Fibroblast of skin of left biceps (primary cell): ENCODE measurements at places on chromosomes 3 and 15.

DNA sequence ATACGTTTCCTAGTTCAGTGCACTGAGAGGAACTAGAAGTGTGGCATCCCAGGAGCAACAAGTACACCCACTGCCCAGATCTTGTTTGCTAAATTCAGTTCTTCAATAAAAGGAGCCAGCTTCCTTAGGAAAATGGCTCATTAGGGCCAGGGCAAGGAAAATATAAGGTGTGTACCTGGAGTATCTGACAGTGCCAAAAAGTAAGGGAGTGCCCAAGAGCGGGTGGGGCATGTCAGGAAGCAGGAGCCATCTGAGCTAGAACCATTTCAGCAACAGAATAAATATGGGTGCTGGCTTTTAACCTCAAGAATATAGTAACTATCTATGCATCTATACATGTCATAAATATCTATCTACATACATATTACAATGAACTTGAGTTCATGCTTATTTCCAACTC, 44.1 kb downstream of the SLC41A3 start:
- no peak for DNase-seq

- DNase-seq = no peak
Observed at GRCh38 chr15:84731774-84732173, 15.8 kb upstream of the SEC11A start.

GRCh38 chr3:120567370-120568201, 28.6 kb upstream of the NDUFB4 start:
- DNase-seq = no peak

GRCh38 chr3:111923095-111923771, 55.6 kb upstream of the ABHD10 start:
- no peak for DNase-seq

- DNase-seq = no peak
Observed at GRCh38 chr15:68581725-68582124, 2.9 kb downstream of the CORO2B start.

DNA sequence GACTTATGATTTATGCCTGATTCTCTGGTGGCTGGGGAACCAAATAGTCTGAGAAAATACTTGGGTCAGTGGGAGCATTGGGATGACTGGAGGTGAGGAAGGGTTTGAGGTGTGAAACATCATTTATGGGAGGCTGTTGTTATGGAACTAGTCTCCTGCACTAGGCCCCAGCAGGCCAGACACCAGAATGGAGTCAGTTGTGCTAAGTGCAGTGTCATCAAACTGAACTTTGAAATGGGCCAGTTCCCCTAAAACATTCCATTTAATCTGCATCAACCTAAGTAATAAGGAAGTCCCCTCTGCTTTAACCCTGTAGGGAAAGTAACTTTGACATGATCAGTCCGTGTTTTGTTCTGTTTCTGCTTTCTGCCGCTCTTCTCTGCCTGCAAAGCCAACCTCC, 44.9 kb upstream of the KLHL25 start:
- no peak for DNase-seq

DNA sequence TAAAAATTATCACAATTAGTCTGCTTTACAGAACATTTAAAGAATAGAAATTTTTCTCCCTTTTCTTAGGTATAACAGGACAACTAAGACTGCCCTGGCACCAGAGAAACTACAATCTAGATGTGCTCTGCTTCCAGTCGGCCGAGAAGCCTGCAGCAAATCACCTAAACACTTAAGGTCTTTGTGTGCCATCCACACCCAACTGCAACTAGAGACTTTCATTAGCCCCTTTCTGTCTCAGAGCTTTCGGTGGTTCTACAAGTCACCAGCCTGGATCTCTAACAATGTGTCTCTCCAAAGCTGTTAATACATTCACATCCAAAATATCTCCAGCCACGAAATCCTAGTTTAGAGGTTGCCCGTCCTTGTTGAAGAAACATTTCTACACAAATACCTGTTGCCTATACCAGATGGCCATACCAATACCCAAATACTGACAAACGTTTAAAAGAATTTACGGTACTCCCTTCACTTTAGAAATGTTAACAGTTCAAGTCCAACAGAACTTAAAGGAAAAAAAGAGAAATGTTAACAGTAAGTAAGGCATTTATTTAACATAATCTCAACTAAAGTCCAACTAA, 6.7 kb downstream of the PRC1 start:
- DNase-seq = no peak

GRCh38 chr3:52431459-52432223, 13.3 kb downstream of the SEMA3G start:
- DNase-seq = no peak

DNA sequence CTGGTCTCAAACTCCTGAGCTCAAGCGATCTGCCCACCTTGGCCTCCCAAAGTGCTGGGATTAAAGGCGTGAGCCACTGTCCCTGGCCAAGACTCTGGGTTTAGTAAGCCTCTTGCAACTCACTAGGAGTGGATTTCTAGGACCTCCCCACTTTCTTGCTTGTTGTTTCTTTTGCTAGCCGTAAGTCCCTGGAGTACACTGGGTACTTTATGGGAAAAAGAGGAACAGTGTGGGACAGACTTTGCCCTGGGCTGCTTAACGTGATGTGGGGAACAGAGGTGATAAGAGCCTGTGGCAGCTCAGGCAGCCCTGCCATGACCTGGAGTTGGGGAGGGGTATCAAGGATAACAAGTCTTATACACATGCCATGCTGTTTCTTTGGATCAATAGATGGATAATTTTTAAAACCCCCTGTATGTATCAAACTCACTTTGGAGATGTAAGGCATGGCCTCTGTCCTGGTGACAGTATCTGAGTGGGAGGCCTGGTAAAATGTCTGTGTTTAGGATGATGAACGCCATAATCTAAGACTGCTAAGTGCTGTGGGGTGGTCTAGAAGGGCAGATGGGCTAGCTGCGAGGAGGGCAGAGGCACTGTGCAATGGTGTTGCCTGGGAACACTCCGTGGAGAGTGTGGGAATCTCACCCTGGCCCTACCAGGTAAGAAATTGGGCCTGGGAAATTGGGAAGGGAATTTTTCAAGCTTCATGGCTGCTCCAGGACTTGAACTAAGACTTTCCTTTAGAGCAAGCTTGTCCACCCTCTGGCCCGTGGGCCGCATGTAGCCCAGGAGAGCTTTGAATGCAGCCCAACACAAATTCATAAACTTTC, 54.8 kb downstream of the SMAD3 start:
- no peak for DNase-seq

DNA sequence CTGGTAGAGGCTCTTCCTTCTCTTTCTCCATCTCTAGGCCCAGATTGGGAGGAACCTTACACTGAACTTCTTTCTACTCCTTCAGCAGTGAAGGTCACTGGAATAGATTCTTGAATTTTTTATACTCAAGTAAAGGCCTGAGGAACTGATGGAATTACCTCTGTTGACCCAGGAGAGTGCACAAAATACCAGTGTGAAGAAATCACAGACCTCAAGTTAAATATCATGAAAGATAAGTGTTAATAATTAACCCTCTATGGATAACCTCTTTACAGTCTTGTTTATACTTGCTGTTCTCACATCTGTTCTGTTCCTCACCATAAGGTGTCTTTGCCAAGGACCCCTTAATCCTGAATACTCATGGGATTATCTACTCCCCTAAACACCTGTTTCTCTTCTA, 244.4 kb upstream of the STAC start:
- DNase-seq = no peak

DNA sequence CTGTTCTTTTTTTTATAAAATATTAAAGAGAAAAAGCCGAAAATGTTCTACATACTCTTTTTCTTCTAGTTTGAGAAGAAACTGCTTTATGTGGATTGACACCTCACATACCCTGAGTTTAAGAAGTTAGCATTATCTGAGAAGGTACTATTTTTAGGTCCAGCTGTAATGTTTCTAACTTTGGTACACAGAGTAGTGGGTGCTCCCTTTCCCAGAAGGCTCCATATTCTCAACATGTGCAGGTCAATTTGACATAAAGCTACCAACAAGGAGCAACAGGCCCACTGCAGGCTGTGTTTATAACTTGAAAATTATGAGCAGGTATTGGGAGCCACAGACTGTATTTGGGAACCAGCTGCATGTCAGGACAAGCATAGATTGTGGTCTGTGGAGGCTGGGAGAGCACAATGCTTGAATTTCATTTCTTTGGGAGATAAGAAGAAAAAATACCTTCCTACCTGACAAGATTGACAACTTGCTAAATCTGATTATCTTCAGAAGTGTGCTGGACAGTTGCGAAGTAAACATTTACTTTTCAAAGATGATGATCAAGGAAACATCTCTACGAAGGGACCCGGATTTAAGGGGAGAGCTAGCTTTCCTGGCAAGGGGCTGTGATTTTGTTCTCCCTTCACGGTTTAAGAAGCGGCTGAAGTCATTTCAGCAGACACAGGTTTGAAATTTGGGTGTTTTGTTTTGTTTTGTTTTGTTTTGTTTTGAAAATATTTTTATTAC, 57.2 kb downstream of the PPP2R3A start:
- no peak for DNase-seq

GRCh38 chr15:39317225-39317624, 263.7 kb upstream of the THBS1 start:
- DNase-seq = no peak

DNA sequence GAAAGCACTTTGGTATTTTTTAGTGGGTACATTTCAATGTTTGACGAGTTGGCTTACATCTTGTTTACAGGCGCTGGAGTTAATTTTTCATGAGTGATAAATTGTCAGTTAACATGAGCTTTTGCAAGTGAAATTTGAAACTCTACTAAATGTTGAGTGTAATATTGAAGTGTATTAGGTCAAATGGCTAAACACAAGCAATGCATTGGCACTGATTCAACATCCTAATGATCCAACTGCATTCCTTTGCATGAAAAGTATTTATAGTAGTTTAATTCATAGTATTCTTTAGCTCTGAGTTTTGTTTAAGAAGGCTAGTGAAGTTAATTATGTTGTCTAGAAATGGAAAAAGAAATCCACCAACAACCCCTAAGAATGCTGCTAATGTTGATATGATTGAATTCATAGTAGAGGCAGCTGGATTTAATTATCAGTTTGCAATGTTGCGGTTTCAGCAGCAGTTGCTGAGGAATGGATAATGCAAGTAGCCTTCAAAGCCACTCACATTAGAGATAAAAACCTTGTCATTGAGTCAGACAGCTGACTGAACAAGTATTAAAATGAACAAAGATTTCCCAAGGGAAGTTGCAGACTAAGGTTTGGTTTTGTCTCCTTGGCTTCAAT, 245.6 kb upstream of the GOLIM4 start:
- peak; percentile 87 for DNase-seq

GRCh38 chr3:153980252-153980590, 141.0 kb upstream of the ARHGEF26 start:
- no peak for DNase-seq

DNA sequence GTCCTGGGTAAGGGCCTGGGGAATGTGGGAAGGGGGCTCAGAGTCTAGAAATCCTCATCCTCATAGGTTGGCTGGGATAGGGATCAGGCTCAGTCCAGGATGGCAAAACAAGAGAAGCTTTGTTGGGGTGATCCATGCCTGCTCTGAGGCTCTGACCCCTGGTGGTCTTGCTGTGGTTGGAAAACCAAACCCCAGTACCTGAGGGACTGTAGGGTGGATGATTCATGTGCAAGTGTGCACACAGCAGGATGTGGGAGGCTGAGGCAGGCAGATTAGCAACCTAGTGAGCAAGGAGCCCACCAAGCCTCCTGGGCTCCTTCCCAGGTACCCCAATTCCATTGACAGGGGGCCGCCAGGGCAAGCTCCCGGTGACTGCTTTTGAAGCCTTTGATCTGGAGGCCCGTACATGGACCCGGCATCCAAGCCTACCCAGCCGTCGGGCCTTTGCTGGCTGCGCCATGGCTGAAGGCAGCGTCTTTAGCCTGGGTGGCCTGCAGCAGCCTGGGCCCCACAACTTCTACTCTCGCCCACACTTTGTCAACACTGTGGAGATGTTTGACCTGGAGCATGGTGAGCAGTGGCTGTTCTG, 3.1 kb downstream of the KLHDC8B start:
- DNase-seq = no peak

DNA sequence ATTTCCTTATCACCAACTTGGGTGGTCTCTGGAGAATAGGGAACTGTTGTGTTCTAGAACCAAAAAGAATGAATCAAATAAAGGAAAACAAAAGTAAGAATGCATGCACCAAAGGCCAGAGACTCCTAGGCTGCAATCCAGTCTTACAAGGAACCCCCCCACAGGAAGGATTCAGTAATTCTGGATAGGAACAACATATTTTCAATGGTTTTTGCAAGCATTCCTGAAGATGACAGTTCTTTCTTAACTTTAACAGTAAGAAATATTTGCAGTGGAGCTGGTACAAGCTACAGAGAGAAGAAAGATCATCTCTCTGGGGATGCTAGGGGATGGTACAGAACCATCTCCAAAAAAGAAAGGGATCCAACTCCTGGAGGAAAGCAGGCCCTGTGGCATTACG, 116.2 kb upstream of the CHRM5 start:
- no peak for DNase-seq

GRCh38 chr3:101677436-101678286, 729 bp upstream of the ZBTB11 start:
- DNase-seq = no peak

DNA sequence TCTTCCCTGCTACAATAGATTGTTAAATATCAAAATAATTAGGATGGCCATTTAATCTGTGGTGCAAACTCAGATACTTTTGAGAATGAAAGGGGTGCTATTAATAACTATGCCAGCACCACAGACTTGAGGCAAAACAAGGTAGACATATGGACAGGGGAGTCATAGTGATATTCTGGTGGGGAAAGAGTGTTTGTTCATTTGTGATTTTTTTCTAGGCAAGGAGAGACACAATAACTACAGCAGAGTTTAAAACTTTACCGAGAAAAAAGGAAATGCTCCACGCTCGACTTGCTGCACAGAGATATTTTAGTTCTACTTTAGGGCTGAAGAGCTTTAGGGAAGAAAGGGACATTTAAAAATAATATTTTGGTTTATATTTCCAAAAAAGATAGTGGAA, 611.2 kb upstream of the GRM7 start:
- DNase-seq = no peak

GRCh38 chr3:154480033-154480432, 50.0 kb upstream of the GPR149 start:
- DNase-seq = no peak

- peak; percentile 30 for DNase-seq
Observed at GRCh38 chr3:124760601-124761000, 30.3 kb downstream of the UMPS start.

- no peak for DNase-seq
Observed at GRCh38 chr3:47337656-47338055, 43.2 kb upstream of the PTPN23 start.

DNA sequence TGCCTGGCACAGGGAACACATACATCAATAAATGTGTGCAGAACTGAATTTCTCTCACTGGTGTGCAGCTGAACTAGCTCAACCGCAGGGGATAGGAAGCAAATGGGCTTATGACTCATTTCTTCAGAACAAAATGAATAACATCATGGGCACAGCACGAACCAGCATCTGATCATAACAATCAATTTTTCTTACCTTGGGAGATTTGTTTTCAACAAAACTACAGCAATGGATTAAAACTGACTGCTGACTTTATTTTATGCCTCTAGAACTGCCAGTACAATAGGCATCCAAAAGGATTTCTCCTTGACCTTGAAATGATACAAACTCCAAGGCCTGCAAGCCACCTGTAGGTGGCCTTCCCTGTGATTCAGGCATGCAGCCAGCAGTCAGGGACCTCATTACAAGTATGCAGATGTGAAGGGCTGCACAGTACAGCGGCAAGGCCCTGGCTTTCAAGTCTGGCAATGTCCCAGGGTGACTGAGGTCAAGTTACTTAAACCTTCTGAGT, 26.1 kb downstream of the TAMM41 start:
- no peak for DNase-seq
